Liver (tissue), 10 donors: ENCODE measurements at places on chromosomes 4 and X.

- DNase-seq: peak; percentile 36
Measured at GRCh38 chrX:103918050-103918449, 44.4 kb upstream of the TMSB15B start.

- DNase-seq: no peak
Measured at GRCh38 chrX:13357925-13358324, 38.1 kb upstream of the ATXN3L start.

DNA sequence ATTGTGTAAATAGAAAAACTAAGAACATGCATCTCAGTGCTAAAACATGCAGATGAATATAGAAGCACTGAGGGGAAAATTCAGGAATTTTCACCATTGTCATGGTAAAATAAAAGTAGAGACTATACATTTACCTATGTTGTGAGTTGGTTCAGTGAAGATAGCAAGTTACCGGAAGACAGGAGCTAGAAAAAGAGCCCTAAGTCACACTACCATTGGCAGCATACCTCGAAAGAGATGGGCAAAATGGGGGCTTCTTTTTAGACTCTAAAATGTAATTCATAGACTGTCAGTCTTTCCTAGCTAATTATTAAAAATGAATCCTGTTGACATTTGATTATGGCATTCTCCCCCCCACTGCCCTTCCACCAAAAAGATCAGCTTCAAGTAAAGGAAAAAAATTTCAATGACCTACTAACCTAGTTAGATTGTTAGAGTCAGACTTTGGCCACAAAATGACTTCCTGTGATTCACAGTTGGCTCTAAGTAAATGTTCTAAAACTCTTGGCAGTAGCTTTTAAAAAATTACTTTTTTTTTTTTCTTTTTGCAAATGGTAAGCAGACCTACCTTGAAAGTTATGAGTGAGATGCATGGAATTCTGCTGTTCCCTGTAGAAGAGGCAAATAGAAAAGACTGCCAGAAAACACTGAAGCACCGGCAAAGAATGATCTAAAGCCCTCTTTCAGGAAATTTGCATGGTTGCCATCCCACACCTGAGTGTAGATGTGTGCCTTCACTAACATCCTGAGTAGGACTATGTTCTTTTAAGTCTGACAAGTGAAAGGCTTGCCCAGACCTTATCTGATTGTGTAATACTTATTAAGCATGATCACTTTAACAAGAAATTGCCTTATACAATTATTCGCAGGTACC lies 26.4 kb upstream of the ARSJ start:
- no peak for DNase-seq

DNA sequence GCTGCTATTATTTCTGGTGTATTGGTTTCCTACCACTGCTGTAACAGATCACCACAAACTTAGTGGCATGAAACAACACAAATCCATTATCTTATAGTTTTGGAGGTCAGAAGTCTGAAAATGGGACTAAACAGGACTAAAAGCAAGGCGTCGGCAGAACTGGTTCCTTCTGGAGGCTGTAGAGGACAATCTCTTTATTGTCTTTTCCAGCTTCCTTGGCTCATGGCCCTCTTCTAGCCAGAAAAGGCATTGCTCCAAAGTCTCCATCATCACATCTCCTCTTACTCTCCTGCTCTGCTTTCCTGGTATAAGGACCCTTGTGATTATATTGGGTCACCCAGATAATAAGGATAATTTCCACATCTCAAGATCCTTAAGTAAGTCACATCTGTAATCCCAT lies 121.9 kb downstream of the CLCN4 start:
- no peak for DNase-seq

- no peak for DNase-seq
Measured at GRCh38 chr4:144355811-144356757, 215.6 kb upstream of the GYPA start.

GRCh38 chr4:185562531-185562930 lies 27.2 kb upstream of the PDLIM3 start:
- DNase-seq: no peak
